Stimulated activated CD4-positive, alpha-beta T cell treated with anti-CD3 and anti-CD28 coated beads, Interleukin-15, amount 100 ng/mL, for 1 hour (primary cell): ENCODE measurements at places on chromosomes 1 and 21.

DNA sequence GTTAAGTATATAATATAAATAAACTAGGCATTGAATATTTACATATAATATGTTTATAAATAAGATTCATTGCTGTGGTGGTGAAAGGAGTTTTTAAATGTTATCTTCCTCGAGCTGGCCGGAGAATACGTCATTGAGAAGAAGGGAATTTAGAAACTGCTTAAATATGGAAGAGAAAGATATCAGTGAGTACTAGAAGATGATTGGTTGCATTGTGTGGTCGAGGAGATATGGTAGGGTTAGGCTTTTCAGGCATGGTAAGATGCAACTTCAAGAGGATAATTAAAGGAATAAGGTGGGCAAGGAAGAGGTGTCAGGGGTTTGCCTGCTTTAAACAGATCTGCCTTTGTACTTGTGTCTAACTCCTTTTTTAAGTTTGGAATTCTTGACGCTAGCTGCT is 73.5 kb downstream of the RPS6KC1 start:
- no peak for DNase-seq

GRCh38 chr1:28971980-28972771 is 57.8 kb downstream of the EPB41 start:
- DNase-seq = no peak

DNA sequence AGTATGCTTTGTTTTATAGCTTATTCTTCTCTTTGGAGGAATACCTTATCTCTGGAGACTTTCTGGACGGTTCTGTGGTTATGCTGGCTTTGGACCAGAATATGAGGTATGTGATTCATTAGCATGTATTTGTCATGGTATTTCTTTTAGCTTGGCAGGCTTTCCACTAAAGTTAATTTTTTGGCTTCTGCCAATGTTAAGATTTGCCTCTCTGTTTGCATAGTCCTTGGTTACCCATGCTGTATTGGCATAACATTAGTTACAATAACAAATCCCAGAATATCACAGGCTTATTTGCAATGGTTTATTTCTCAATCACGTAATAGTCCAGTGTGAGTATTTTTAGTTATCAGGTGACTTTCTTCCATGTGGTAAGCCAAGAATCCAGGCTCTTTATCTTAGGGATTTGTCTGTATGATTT is 9.7 kb downstream of the ZMPSTE24 start:
- no peak for DNase-seq

DNA sequence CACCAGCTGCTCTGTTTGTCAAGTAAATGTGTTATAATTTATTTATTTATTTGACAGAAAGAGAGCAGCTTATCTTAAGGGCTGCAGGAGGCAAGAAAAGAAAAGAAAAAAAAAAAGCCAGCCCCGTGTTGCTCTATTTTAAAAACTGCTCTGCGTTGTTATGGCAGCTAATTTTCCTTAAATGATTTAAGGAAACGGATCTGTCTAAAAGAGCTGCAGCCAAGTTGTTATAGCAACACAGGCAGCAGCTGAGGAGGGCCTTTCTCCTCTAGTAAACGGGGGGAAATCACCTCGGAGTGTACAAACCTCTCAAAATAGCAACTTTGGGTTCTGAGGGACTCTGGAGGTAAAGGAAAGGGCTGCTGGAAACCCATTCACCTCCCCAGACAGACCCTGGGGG is 149.2 kb downstream of the BEND5 start:
- no peak for DNase-seq

DNA sequence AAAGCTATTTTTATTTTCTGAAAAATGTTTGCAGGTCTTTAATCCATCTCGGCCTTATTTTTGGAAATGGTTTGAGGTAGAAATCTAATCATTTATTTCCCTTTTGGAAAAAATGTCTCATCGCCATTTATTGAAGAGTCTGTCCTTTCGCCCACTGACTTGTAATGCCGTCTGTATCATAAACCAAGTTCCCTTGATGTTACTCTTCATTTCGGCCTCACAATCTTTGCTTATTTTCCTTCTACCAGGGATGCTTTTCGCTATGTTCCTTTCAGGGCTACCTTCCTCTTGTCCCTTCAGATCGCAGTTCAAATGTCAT is 422 bp upstream of the RLF start:
- DNase-seq = no peak

DNA sequence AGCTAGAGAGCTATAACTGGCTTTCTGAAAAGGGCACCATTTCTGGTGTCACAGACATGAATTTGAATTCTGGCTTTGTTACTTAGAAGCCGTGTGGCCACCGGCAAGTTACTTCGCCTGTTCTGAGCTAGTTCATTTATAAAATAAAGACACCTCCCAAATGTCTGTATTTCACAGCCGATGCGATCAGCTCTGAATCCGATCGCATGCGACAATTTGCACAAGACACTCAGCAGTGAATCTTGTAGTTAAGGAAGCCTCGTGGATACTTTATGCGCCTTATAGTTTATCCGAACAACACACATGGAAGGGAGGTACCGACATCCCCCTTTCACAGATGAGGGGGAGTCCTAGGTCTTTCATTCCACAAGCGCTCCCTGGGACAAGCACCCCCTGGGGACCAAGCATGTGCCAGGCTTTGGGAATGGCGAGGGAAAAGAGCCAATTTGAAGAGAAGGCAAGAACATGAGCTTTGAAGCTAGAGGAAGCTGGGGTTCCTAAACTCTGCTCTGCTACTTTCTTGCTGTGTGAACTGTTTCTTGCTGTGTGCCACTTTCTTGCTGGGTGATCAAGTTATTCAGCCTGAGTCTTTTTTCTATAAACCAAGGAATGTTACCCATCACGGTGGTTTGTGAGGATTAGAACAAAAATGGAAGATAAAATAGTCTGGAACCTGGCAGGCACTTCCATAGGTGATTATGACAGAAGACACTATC is 3.9 kb downstream of the ID3 start:
- no peak for DNase-seq
